ENCODE measurements at places on chromosomes 3 and 15.

DNA sequence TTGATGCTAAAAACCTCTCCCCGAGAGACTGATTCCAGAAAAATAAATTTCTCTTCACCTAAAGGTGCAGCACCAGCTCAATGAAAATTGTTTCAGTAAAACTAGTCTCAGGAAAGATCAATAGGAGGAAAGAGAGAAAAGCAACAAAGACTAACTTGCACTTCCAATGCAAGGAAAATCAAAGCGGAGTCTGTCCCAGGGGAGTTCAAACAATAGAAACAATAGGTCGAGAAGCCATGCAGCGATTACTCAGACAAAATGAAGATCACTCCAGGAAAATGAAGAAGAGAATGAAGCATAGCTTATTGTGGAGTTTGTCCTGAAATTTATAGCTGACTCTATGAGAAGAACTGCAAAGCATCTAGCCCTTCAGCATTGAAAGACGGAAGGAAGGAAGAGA, 105.1 kb upstream of the FRMD4B start:
- DNase-seq: no peak

- DNase-seq: no peak
Measured at GRCh38 chr3:159513867-159514380, 474.7 kb upstream of the IL12A start.

GRCh38 chr3:20046556-20046955, 6.3 kb downstream of the KAT2B start:
- DNase-seq: no peak

DNA sequence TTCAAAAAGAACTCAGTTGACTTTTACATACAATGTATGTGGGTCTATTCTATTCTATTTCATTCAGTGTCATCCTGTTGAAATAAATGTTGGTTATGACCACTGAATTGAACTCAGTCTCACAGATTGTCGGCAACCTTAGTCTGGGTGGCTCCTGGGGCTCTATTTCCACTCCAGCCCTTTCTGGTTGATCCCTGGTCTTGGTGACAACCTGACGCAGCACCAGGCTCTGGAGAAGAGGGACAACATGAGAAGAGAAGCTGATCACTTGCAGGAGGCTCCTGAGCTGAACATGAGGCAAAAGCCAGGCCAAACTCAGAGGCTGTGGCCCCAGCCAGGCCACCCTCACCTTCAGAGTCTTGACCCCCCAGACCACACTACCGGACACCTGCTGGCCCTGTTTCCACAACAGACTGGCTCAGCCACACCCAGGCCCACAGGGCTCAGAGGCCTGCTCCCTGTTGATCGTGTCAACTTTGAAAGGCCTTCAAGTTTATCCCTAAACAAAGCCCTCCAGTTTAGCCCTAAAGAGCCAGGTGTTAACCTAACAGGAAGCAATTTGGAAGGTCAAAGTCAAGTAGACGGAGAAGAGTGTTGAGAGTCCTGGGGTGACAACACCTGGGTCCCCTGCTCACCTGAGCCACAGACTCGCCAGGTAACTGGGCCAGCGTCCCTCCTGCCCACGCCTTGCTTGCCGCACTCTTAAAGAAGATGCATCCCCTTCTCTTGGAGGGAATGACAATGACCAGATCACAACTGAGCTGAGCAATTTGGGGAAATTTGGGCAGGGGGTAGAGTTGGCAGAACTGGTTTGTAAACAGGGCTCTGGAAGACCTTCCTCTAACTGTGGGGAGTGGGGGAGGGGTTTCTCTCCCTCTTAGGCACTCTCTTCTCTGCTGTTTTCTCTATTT, 15.4 kb upstream of the MUC20 start:
- DNase-seq: no peak

GRCh38 chr15:26939398-26939797, 31.6 kb upstream of the GABRG3 start:
- DNase-seq: no peak

GRCh38 chr3:111652492-111653180, 57.5 kb upstream of the ZBED2 start:
- no peak for DNase-seq

- DNase-seq: no peak
Measured at GRCh38 chr3:39443530-39443929, 23.9 kb upstream of the MOBP start.

DNA sequence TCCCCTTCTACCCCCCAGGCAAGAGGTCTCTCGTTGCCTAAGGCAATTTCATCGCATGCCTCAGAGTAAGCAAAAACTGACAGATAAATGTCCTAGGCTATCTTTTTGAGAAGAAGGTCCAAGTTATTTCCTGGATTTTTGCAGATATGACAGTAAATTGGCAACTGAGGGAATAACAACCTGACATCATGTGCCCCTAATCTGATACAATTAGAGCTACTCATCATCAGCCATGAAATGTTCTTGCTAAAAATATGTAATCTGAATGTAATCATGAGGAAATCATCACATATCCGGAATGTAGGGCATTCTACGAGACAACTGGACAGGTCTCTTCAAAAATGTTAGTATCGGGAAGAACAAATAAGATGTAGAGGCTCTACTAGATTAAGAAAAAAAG, 44.1 kb downstream of the TNIK start:
- DNase-seq: no peak

DNA sequence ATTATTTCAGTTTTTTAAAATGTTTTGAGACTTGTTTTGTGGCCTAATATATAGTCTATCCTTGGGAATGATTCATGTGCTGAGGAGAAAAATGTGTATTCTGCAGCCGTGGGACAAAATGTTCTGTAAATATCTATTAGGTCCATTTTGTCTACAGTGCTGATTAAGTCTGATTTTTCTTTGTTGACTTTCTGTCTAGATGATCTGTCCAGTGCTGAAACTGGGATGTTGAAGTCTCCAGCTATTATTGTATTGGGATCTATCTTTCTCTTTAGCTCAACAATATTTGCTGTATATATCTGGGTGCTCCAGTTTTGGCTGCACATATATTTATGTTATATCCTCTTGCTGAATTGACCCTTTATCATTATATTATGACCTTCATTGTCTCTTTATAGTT, 85.2 kb downstream of the UBE2E2 start:
- no peak for DNase-seq

- DNase-seq: no peak
Measured at GRCh38 chr15:79943820-79944219, 27.2 kb downstream of the BCL2A1 start.

GRCh38 chr15:61411902-61412510, 182.9 kb upstream of the RORA start:
- no peak for DNase-seq

DNA sequence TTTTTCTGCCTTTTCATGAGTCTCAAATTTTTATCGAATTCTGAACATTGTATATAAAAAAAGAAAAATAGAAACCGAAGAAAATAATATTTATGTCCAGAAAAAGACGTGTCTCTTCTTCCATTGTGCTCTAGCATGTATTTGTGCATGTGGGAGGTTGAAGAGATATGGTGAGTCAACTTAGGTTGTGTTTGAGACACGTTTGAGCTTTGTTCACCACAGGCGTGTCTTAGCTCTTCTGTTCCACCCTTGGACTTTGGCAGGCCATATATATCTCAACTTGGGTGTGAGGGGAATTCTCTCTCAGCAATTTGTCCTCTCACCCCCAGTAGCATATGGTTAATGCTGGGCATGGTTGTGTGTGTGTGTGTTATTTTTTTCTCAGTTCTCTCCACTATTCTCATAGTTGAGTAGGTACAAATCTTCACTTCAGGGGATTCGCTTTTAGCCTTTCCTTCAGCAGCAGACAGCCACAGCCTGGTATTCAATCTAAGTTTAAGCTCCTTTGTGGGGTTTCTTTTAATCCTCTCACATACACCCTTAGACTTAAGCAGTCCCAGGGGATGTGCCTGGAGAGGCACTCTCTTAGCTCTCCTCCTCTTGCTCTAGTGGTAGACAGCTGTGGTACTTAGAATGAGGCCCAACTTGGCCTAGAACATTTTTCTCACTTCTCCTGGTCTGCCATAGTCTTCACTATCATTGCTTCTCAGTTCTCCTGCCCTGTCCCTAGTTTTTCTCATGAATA, 286.5 kb upstream of the RBMS3 start:
- DNase-seq: no peak

- no peak for DNase-seq
Measured at GRCh38 chr15:100783291-100783690, 96.3 kb upstream of the ALDH1A3 start.

DNA sequence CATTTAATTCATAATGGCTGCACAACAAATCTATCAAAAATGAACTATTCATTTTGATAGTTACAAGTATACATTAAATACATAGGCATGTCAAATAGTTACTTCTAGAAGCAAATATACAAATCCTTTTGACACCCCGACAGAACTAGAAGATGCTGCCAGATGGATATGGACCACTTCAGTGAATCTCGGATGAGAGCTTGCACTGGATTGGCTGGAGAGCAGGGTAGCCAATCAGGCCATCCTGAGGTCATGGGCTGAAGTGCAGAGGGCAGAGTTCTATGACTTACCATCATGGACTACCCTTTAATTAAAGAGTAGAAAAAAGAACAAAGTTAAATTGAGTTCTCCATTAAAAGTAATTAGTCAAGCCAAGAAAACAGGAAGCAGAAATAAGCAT, 8.3 kb downstream of the CCNL1 start:
- no peak for DNase-seq

- no peak for DNase-seq
Measured at GRCh38 chr3:34408088-34408487, 609.7 kb downstream of the PDCD6IP start.

GRCh38 chr15:71691081-71691457, 119.3 kb upstream of the NR2E3 start:
- DNase-seq: no peak

DNA sequence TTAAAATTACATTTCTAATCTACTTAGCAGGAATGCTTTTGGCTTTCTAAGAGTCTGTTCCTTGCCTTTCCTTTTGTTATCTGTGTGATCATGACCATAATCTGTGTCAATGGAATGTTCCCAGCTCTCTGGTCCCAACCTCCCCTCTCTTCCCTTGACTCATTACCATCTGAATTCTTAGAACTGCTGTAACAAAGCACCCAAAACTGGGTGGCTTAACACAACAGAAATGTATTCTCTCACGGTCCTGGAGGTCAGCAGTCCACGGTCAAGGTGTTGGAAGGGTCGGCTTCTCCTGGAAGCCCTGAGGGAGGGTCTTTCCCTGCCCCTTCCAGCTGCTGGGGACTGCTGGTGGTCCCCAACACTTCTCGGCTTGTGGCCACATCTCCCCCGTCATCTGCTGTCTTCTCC, 81.1 kb downstream of the LRRK1 start:
- DNase-seq: no peak

DNA sequence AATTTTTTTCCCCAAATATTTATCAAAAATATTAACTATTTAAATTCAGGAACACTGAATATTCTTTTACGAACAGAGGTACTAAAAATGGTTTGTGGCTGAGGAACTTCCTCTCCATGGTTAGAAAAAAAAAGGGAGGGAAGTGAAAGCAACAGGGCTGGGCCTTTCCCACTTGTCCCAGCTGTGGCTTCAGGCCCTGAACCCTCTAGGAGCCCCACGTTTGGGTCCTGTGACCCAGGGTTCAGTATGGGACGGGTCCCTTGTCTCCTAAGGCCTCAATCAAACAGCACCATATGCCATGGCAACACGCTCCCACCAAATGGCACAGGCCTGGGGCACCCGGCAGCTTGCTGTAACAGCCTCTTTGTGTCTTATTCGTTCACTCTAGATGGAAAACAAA, 32.4 kb downstream of the POC1A start:
- DNase-seq: no peak

- DNase-seq: no peak
Measured at GRCh38 chr3:103614719-103615118, 1179.9 kb downstream of the ZPLD1 start.

DNA sequence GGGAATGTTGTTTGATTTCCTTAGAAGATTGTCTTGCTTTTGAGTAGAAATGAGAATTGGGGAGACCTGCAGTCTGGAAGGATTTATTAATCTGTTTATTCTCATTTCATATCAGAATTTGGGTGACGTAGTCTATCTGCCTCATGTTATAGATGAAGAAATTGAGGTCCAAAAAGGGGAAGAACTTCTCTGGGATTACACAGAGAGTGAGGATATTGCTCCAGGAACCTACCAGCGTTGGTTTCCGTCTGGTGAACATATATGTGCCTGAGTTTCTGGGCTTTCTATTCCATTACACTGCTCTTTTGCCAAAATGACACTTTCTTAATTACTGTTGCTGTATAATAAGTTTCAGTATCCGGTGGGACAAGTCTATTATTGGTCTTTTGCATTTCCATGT, 51.8 kb downstream of the CTDSPL start:
- no peak for DNase-seq

- DNase-seq: no peak
Measured at GRCh38 chr15:91947293-91947679, 93.8 kb downstream of the SLCO3A1 start.

- DNase-seq: no peak
Measured at GRCh38 chr3:104676241-104676640, 690.5 kb upstream of the ALCAM start.

DNA sequence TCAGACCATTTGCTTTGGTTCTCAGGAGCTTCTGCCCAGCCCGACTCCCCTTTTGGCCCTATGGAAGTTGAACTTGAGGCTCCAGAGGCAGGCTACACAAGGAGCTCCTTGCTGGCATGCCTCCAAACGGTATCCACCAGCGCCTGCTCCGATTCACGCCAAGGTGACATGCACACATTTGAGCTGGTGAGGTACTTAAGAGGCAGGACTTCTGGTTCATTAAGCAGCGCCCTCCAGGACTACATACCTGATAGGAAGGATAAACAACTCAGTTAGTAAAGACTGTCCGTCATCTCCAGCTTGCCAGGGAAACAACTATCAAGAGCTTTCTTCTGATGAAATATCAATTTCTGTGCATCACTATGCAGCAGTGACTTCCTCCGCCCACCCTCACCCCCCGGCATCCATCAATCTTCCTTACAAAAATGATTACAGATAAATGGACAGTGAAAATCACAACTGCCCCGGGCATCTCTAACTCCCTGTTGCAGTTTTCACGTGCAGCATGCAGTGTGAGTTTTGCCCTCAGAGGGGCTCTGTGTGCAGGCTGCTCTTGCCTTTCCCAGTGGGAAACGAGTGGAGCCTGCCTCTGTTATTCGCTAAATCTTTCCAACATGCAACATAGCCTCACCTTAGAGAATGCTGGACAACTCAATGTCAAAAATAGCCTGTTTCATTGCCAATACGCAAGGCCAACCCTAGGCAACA, 122.9 kb downstream of the ARRDC4 start:
- DNase-seq: no peak

- no peak for DNase-seq
Measured at GRCh38 chr3:9951598-9951961, 628 bp downstream of the PRRT3 start.

- DNase-seq: no peak
Measured at GRCh38 chr3:53805463-53806159, 40.6 kb downstream of the CHDH start.

- peak; percentile 94 for DNase-seq
Measured at GRCh38 chr3:160449636-160450598, at the start of gene TRIM59. Gene TRIM59, minus strand, starts transcription at chr3:160449786. Its CDS starts 10,603 bp downstream, at chr3:160439183.

GRCh38 chr3:17028363-17028762, 143.6 kb downstream of the PLCL2 start:
- DNase-seq: no peak

DNA sequence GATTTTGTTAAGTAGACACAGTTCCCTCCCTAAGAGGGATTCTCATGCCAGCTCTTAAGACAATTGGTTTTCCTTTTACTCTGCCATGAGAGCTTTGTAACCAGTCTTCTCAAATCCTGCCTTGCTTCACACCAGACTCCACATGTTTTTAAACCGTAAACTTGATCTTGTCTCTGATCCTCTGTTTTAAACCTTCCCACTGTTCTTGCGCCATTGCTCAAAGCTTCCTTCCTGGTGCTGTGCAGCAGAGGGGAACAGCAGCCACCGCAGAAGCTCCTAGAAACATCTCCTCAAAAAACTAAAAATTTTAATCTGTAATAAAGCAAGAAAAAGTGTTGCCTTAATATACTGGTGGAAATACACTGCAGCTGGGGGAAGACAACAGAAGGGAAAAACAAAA, 154.5 kb upstream of the SATB1 start:
- DNase-seq: no peak
